ENCODE measurements at places on chromosomes 1 and 21.

DNA sequence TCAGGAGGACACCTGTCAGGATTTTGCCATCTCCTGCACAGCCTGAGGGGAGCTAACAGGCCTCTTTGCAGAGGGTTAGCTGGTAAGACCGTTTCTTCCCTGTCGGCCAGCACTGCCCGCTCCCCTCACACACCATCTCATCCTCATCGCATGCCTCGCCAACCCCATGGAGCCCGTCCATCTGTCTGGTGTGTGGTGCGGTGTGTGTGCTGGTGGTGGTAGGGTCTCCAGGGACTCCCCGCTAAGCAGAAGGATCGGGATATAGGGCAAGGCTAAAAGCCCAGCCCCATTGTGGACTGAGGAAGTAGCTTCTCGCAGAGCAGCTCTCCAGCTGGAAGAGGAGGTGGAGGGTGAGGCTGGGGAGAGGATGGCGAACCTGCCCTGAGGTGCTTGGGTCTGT is 6.8 kb upstream of the SFN start:
- DNase-seq: no peak

DNA sequence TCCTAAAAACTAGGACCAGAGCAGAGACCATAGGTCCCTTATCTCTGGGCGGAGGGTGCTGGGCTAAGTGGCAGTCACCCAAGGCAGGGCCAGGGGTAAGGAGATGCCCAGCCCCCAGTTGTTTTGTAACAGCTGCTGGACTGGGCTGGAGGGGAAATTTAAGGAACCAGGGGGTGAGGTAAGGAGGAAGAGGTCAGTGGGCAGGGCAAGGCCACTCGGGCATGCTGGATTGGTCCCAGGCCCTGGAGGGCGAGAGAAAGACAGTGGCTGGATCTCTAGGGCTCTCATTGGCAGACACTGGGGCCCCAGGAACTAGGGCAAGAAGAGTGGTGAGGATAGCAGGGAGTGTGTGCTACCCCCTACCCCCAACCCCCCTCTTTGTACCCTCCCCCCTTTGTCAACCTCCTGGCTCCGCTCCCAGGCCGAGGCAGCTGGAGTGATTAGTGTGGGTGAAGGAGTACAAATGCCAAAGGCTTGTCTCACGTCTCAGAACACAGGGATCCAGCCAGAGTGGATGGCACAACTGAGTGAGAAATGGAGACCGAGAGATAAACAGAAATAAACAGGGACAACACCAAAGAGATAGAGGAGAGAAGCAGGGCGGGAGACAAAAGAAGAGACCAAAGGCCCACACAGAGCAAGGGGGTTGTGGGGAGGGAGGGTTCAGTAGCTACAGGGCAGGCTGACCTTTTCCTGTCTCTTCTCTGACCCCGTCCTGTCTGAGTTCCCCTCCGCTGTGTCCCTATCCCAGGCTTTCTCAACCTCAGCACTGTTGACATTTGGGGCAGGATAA is 20.5 kb upstream of the THRAP3 start:
- DNase-seq: no peak

DNA sequence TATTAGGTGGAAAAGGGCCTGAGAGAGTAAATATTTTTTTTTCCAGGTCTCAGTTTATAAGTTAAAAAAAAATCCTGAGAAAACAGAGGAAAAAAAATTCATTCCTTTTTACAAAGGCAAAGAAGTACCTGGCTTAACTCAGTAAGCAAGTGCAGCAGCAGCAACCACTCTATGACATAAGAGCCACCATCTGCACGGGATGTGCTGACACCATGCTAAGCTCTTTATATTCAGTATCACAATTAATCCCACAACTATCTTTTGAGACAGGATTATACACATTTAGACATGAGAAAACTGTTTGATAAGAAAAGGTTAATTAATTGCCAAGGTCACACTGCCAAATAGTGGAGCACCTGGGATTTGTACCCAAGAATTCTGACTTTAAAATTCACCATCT is 13.4 kb upstream of the DPT start:
- no peak for DNase-seq

- no peak for DNase-seq
These were observed 6.8 kb upstream of the PLCH2 start for GRCh38 chr1:2469103-2469940.

GRCh38 chr21:32096411-32096810 is 182.4 kb downstream of the MIS18A start:
- DNase-seq: no peak

GRCh38 chr1:196467230-196467925 is 140.9 kb downstream of the KCNT2 start:
- no peak for DNase-seq

DNA sequence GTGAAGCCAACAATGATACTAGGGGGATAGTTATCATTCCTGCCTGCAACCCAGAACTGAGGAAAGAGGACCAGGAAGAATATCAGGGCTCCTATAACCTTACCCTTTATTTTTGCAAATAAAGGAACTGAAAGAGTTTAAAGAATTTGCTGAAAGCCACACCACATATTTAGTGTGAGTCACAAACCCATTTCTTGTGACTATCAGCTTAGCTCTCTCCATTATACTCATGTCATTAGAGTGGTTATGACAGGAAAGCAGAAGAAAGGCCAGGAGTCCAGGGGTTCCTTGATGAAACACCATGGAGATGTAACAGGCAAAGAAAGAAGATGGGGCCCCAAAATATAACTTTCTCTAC is 141.1 kb upstream of the SAMSN1 start:
- no peak for DNase-seq

- DNase-seq: no peak
These were observed 195.2 kb downstream of the TOMM20 start for GRCh38 chr1:234933475-234933874.

DNA sequence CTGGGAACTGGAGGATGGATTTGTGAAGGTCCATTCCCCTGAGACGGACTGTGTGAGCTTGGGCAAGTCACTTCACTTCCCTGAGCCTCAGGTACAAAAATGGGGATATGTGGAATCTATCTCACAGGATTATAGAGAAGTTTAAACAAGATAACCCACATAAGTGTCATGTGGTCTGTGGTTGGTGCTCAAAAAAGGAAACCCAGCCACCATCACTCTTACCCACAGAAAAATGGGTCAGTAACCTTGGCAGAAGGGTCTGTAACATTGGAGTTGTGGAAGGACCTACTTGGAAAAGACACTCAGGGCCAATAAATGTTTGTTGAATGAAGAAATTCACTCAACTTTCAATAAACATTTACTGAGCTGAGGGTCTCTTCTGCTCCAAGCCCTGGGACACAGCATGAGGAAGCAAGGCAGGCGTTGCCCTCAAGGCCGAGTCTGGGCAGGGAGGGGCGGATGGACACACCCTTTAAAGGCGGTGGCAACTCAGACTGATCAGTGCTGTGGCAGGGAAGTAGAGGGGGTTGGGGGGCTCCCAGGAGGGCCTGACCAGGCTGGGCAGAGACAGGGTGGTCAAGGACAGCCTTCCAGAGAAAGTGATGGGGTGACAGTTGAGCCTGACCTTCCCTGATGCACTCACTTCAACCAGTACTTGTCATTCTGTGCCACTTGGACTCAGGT is 66.7 kb upstream of the ACOT11 start:
- no peak for DNase-seq

- DNase-seq: no peak
These were observed 2.3 kb upstream of the MOB3C start for GRCh38 chr1:46618754-46619415.

DNA sequence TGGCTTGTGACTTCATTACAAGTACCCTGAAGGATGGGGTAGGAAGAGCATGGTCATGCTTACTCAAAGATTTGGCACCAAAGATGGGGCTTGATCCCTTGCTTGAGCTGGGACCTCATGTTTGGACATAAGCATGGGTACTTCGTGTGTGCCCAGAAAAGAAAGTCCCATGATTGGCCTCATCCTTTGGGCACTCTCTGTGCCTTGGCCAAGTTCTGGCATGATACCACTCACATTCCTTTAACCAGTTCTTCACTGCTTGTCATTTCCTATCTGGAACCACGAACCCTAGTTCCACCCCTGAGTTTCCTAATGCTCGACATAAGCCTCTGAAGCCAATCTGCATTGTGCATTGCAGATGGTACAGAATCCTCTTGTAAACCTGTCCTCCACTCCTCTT is 107.0 kb downstream of the NAV1 start:
- DNase-seq: no peak

DNA sequence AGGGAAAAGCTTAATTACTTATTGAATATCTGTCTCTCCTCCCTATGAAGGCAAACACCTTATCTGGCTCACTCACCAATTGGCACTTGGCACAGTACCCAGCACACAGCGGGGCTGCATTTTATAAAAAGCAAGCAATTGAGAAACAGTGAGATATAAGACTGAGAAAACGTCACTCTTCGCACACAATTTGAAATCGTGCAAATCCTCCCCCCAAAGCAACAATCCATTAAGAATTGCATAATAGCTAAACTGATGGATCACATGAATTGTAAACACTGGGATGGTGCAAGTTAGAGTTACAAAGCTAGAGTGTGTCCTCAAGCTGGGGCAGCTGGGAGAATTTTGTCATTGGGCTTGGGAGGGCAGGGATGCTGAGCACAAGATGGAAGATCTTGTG is 27.1 kb downstream of the PRDX6 start:
- no peak for DNase-seq

GRCh38 chr1:117598489-117598888 is 7.4 kb upstream of the TENT5C start:
- no peak for DNase-seq

GRCh38 chr1:147851149-147851548 is 51.4 kb upstream of the GJA8 start:
- no peak for DNase-seq
